ENCODE measurements at places on chromosomes 2 and 18.
A peak's percentile ranks its signal among the peaks of the same experiment; 100 is the strongest.

- peak; percentile 48 for DNase-seq
Observed at GRCh38 chr2:12044857-12045256, 298.4 kb downstream of the LPIN1 start.

DNA sequence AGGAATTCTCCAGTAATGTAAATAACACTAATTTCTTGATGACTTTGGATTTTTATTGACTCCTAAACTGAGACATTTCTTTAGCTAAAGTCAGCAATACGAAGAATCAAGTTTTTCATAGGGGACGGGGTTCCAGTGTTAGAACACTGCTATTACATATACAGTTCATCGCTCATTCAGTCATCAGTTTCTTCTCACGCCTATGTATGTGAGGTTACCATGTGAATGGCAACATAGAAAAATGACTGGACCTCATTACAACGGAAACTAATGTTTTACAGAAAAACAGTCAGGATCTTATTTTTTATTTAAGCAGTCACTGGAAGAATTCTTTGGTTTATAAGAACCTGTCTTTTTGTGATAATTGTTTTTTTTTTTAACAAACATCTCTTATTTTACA is 56.4 kb downstream of the THADA start:
- no peak for DNase-seq

DNA sequence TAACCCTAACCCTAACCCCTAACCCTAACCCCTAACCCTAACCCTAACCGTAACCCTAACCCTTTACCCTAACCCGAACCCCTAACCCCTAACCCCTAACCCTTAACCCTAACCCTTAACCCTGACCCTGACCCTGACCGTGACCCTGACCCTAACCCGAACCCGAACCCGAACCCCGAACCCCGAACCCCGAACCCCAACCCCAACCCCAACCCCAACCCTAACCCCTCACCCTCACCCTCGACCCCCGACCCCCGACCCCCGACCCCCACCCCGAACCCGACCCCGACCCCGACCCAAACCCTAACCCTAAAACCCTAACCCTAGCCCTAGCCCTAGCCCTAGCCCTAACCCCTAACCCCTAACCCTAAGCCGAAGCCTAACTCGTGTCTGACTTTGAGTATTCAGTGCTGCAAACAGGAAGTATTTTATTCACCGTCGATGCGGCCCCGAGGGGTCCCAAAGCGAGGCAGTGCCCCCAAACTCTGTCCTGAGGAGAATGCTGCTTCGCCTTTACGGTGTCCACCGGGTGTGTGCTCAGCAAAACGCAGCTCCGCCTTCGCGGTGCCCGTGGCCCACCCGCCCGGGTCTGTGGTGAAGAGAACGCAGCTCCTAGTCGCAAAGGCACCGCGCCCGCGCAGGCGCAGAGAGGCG is 36.0 kb downstream of the FAM110C start:
- peak; percentile 32 for DNase-seq

GRCh38 chr2:53859206-53860181 is at the start of gene GPR75:
GPR75 (minus strand) TSS chr2:53859967; CDS start chr2:53854756, 5,211 bp downstream.
- DNase-seq = no peak

DNA sequence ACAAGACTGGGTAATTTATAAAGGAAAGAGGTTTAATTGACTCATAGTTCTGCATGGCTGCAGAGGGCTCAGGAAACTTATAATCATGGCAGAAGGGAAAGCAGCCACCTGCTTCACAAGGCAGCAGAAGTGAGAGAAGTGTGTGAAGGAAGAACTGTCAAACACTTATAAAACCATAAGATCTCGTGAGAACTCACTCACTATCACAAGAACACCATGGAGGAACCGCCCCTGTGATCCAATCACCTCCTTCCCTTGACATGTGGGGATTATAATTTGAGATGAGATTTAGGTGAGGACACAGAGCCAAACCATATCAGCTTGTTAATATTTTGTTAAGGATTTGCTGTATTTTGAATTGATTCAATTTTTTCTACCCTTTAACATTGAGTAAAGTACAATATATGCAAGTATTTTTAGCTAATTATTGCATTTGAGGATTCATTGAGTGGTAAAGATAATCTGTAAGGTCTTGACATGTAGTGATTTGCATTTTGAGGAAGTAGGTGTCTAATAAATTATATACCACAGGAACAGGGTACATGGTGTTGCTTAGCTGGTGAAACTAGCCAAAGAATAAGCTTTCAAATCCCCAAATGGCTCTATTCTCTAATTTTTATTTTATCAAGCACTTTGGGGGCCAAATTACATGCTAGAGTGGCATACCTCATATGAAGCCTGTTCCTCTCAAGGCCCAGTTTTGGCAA is 3.9 kb upstream of the C2orf69 start:
- DNase-seq = no peak

Data from NB4 (cell line).